ENCODE measurements at places on chromosomes 5 and 9. TPM values are rescaled to one million over a fixed set of nuclear protein-coding genes. Genes with fewer than 3 reads are reported as not detected.

Gene SPINK13
- not detected for total RNA-seq

Gene LHX3
- total RNA-seq = not detected

Gene FOXD4
- under 0.01 TPM for total RNA-seq

Gene PCDHGB5
- 30.9 TPM for total RNA-seq

Gene SLC6A7
- total RNA-seq = not detected

Gene OR1Q1
- total RNA-seq = not detected

Gene RASEF
- 0.28 TPM for total RNA-seq

Gene PCDHB10
- 0.42 TPM for total RNA-seq

Gene TMOD1
- not detected for total RNA-seq

Gene NUDT12
- 17.2 TPM for total RNA-seq

Gene PPP6C
- 12.8 TPM for total RNA-seq

Gene PRDM9
- total RNA-seq = not detected

Gene NSMF
- total RNA-seq = 11.3 TPM

Gene PCDHB14
- total RNA-seq = 1.5 TPM

Gene NR2F1-AS1
- total RNA-seq = 15.4 TPM

Gene MCTP1
- 17.3 TPM for total RNA-seq

Gene RNF180
- total RNA-seq = 15.2 TPM

All from smooth muscle cell of the umbilical artery (primary cell).